Stimulated activated CD4-positive, alpha-beta T cell treated with anti-CD3 and anti-CD28 coated beads, Interleukin-1b, Interleukin-23, amount 100 ng/mL, for 4 hours (primary cell): ENCODE measurements at places on chromosomes 2 and 18.

DNA sequence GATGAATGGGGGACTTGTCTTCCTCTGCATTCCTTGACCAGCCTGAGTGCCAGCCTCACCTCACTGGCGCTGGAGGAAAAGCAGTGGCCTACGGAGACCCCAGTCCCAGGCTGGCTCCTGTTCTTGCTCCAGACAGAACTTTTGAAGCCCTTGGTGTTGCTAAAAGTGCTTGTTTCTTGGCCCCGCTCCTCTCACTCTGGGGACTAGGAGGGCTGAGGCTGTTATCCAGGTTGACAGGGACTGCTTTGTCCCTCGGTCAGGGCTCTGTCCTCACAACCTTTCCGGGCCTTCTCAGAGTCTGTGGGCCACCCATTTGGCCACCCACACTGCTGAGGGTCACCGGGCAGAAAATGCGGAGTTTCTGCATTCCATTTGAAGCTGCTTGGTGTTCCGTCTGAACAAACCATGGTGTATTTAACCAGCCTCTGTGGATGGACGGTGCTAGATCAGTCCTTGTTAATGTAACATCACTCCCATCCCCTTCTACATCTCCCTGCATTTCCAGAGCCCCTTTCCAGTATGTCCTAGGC lies 25.6 kb downstream of the B3GNT7 start:
- no peak for DNase-seq

DNA sequence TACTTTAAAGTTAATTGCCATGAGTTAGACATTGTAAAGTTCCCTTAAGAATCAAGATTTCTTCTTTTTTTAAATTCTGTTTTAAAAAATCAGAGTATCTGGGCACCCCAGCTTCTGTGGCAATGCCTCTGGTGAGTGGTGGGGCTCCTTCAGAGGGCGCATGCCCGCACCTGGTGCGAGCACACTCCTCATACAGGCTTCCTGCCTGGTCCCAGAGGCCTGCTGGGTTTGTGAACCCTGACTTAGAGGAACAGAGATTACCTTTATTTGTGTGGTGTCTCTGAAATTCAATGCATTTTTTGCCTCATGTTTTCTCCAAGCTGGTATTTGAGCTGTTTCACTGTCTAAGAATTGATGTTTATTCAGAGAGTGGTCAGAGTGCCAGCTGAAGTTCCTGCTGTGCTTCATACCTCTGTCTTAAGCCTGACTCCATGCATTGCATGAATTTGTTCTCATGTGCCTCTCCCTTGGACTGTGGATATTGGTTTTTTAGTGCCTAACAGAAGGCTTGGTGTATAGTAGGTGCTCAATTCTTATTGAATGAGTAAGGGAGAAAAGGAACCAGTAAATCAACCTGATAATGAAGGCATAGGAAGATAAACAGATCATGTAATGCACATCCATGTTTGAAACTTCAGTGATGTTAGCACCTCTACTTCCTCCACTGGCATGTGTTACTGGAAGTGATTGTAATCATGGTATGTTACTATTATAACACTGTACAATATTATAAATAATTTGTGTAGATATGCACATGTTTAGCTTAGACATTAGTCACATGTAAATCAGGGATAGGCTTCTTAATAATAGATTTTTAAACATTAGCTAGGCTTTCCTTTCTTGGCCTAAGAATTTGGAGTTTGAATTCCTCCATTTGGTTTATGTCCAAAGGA lies 29.0 kb downstream of the PHLPP1 start:
- DNase-seq = no peak

DNA sequence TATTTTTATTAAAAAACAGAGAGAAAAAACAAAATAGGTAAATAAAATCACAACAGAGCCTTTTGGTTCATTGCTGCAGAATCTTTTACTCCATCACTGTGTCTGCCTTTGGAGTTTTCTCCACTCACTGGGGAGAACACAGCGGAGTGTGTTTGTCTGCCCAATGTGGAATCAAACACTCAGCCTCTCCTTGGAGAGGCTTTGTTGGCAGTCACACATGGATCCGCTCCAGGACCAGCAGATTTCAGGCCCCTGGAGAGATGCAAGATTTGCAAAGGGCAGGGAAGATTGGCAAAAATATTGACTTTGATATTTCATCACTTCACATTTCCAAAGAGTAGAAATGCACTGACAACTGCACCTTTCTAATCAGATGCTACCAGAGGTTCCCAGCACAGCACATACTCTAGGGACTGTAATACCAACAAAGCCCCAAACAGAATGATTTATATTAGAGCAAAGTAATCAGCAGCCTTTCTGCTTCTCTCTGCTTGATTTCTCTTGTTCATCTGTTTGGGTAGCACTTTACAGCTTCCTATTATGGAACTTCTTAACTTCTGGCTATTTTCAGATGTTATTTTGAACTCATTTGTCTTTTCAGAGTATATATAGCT lies 1898.8 kb upstream of the PIK3C3 start:
- DNase-seq = no peak

DNA sequence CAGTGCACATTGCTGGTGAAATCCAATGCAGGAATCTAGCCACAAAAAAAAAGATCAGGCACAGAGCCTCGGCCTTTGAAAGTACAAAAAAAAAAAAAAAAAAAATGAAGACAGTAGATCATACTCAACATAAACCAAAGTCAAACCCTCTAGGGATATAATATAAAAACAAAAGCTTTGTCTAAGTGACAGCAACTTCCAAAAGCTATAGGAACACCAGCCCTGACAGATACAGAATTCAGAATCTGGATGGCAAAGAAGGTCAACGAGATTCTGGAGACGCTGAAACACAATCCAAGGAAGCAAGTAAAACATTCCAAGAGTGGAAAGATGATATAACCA lies 54.0 kb upstream of the SCN1A start:
- DNase-seq = no peak

- no peak for DNase-seq
Observed at GRCh38 chr2:63484901-63485300, 103.4 kb downstream of the WDPCP start.

DNA sequence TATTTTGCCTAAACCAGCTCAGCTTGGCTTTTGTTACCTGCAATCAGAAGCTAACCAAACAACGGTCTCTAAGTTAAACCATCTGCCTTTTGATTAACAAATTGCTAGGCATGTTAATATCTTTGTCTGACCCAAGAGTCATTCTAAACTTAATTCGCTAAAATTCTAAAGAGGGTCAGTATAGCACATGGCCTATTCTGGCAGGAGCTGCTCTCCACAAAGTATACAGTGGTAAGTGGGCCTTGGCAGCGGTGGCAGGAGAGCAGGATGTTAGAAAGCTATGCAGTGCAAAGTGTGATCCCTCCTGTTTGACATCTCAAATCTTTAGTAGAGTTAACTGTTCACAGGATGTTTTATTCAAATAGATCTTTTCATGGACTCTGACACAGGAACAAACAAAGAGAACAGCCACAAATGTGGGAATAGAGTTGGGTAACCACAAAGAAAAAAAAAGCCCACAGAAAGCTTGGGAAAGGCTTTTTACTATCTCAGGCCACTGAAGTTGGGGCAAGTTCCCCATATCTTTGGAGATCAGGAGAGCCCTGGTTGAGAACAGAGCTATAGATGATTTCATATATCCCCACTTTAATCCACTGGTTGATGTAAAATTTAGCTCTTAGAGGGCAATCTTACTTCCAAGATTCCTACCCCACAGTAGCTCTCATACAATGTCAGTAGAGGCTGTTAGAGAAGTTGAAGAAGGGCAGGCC lies 10.6 kb downstream of the CFAP210 start:
- DNase-seq = no peak

- DNase-seq = no peak
Observed at GRCh38 chr2:30188292-30188691, 41.5 kb downstream of the YPEL5 start.

DNA sequence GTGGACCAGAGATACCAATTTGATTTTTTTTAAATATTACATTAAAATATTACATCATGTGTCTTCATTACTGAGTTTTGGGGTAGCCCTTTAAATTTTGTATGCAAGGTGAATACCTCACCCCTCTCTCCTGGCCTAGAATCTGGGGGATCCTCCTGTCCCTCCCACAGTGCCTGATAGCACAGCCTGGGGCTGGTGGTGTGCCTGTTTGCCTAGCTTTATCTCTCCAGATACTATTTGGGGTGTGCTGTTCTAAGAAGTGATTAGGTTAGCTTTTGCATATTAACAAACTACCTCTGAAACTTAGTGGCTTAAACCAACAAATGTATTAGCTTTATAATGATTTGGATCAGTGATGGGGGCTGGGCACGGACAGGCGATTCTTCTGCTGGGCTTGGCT lies 20.7 kb upstream of the B3GNT7 start:
- no peak for DNase-seq

DNA sequence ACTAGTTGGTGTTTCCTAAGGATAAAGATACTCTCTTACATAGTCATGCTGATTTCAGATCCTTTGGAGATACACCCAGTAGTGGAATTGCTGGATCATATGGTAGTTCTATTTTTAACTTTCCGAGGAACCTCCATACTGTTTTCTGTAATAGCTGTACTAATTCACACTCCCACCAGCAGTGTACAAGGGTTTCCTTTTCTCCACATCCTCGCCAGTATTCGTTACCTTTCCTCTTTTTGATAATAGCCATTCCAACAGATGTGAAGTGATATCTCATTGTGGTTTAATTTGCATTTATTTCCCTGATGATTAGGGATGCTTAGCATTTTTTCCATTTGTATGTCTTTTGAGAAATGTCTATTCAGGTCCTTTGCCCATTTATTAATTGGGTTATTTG lies 34.0 kb downstream of the ACTR2 start:
- no peak for DNase-seq

GRCh38 chr2:218187296-218188015 lies 20.7 kb upstream of the CXCR1 start:
- DNase-seq = no peak

- no peak for DNase-seq
Observed at GRCh38 chr2:47196046-47196445, 40.9 kb upstream of the STPG4 start.

GRCh38 chr2:28206762-28207161 lies 185.9 kb upstream of the FOSL2 start:
- DNase-seq = no peak

GRCh38 chr2:86284987-86285386 lies 52.4 kb downstream of the REEP1 start:
- DNase-seq = no peak

DNA sequence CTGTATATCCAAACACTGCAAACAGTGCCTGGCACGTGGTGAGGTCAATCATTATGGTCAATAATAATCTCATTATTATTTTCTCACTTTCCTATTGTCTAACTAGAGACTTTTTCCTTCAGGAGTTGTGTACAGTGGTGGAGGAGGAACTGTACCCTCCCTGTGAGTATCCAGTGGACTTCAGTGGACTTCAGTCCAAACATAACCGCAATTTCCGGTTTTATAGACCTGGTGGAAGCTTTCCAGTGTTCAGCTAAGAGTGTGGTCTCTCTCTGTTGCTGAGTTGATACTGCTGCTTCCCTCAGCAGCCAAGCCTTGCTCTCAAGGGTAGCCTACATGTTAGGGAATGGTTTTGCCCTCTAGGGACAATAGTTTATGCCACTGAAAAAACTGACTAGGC lies 447.1 kb downstream of the TMEM182 start:
- DNase-seq = no peak

DNA sequence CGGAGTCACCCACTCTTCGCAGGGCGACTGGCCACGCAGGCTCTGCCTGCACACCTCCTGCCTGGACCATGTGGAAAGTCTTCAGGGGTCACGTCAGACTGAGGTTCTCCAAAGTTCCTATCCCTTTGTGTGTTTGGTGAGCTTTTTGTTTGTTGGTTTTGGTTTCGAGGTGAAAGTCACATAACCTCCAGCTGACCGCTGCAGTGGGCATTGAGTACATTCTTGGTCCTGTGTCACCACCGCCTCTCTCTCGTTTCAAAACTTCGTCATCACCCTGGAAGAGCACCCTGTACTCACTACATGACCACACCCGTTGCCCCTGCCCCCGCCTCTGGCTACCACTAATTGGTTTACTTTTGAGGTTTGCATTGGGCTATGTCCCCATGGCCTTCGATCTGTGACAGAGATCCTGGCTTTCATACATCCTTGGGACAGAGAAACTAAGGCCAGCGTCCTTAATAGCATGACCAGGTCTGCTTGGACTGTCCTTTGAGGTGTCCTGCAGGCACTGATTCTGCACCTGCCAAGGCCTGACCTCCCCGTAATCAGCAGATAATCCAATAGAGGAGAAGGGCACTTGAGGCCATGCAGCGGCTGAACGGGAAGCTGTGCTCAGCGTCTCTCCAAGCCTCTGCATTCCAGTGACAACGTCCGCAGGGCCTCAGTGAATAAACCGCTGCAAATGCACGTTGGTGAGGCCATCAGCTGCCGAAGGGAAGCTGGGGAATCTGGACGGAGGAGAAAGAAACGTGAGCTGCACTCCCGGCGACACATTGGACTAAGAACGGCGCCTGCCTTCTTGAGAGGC lies 46.8 kb downstream of the SH3BP4 start:
- DNase-seq = no peak

DNA sequence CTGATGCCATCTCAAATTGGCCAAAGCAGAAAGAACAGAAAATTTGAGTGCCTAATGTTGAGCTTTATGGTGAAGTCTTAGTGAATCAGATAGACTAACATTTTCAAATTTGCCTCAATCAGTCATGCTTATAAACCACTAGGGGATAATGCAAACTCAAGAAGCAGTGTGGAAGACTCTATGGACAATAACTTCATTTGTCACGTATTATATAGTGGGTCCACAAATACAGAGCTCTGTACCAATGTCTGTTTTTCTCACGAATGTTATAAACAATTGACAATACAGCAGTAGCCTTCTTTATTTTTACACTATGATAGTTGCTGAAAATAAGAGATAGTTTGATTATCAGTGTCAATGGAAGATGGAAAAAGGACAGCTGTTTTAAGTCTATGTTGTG lies 190.8 kb upstream of the SLC8A1 start:
- no peak for DNase-seq

DNA sequence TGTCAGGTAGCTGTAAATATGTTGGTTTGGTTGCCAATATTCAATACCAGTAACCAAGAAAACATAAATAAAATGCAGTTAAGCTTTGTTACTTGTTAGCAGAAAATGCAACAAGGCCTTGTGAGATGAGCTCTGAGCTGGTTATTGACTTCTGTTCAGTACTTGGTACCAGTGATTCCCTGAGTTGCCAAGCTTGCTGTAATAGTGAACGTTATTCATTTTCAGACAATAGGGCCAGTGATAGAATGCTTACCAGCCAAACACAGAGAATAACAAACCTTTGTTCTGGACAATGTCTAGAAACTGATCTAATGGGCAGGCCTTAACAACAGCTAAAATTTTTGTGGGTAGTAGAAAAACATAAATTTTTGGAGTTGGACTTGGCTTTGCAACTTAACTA lies 29.5 kb downstream of the RASGRP3 start:
- DNase-seq = no peak

GRCh38 chr2:17208511-17208910 lies 309.7 kb downstream of the RAD51AP2 start:
- DNase-seq = no peak

- DNase-seq = peak; percentile 39
Observed at GRCh38 chr2:46062637-46063412, 234.4 kb upstream of the EPAS1 start.

- no peak for DNase-seq
Observed at GRCh38 chr2:238894950-238895298, 47.0 kb downstream of the TWIST2 start.

- DNase-seq = no peak
Observed at GRCh38 chr2:224126003-224126402, 86.9 kb upstream of the SERPINE2 start.
